Dermis blood vessel endothelial cell (primary cell): ENCODE measurements at places on chromosomes 6 and 20. TPM values are rescaled to one million over a fixed set of nuclear protein-coding genes. Genes with fewer than 3 reads are reported as not detected.

Gene C4B
- 1.2 and 2.6 TPM in 2 replicates for total RNA-seq

GRCh38 chr6:82862543-82862942 is 203.1 kb downstream of the UBE3D start:
- peak; percentile 49 for DNase-seq

GRCh38 chr20:50048420-50049166 is 64.4 kb downstream of the UBE2V1 start:
- no peak for DNase-seq

- no peak for DNase-seq
Measured at GRCh38 chr6:111038534-111039252, 48.6 kb upstream of the SLC16A10 start.

DNA sequence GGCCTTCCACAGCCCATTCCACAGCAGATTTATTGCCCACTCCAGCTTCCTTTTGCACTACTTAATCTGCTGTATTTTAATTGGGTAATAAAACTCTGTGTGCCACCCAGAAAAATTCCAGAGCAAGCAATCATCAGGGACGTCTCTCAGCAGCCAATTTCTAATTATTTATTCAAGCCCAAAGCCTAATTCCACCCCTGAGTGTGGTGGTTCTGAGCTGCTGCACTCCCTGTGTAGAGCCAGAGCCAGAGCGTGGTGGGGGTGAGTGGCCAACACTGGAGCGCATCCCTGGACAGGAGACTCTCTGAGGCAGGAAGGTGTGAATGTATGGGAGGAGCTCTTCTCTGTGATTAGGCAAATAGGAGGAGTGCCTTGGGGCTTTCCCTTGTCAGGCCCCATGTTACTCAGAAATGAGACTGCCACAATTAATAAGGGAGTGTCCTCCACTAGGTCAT is 66.1 kb downstream of the CD24 start:
- DNase-seq = no peak

DNA sequence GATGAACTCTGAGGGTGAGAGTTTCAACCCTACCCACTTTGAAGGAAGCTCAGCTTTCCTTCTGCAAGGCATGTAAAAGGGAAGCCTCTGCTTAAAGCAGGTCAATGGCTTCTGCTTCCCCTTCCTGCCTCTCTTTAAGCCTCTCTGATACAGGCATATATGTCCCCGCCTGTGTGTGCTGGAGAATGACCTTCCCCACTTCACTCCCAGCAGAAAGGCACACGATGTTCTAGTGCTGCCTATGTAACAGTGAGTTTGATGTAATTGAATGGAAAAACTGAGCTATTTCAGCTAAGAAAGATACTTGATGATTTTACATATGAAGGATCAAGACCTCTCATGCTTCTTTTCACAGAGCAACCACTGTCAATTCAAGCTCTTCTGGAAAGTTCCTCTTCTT is 632.2 kb downstream of the HACE1 start:
- DNase-seq = no peak

GRCh38 chr6:40500227-40500626 is 86.9 kb downstream of the LRFN2 start:
- DNase-seq = no peak

GRCh38 chr20:23132930-23133559 is 46.9 kb upstream of the CD93 start:
- peak; percentile 87 for DNase-seq
